Fibroblast of lung (primary cell): ENCODE measurements at places on chromosomes 3 and 15. TPM values are rescaled to one million over a fixed set of nuclear protein-coding genes. Genes with fewer than 3 reads are reported as not detected.
A peak's percentile ranks its signal among the peaks of the same experiment; 100 is the strongest.

Gene CCR5
- total RNA-seq, result under 0.01 TPM in 2 replicates

Gene CMTM7
- 3.3 and 3.5 TPM in 2 replicates for total RNA-seq

Gene WDR93
- total RNA-seq, result under 0.01 and 0.17 TPM in 2 replicates

Gene MAP1A
- total RNA-seq, result 70.4 and 201 TPM in 2 replicates

Gene PLCL2
- 11.0 and 11.9 TPM in 2 replicates for total RNA-seq

Gene FBN1
- 260 and 446 TPM in 2 replicates for total RNA-seq

Gene C3orf85
- total RNA-seq, result not detected in 2 replicates

Gene DUOX1
- not detected in 2 replicates for total RNA-seq

Gene ACP3
- 0.77 and 3.5 TPM in 2 replicates for total RNA-seq

Gene MYL3
- 0.50 and 0.51 TPM in 2 replicates for total RNA-seq

Gene UROC1
- total RNA-seq, result not detected in 2 replicates

Gene OR5H1
- total RNA-seq, result not detected in 2 replicates

Gene RNF168
- total RNA-seq, result 13.7 and 19.3 TPM in 2 replicates

Gene IL12A
- 27.2 and 72.5 TPM in 2 replicates for total RNA-seq

Gene PGBD4
- 2.6 and 3.0 TPM in 2 replicates for total RNA-seq

Gene ABTB1
- 8.2 and 15.5 TPM in 2 replicates for total RNA-seq

Gene MST1R
- total RNA-seq, result 1.5 and 3.0 TPM in 2 replicates

DNA sequence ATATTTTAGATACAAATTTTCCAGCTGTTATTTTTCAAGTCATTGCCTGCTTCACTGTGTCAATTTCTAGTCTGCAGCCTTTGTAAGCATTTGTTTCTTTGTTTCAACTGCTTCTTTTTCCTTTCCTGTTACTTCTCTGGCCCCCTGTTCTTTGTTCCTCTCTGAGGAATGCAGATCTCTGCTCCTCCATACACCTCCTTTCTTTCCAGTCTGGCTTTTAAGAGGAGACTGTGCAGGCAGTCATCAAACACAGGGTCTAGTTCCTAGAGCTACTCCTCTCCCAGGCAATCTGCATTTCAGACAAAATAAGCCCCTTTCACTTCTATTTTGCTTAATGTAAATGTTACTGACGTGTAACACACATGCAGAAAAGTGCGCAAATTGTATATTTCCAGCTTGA, 502.9 kb downstream of the PDCD6IP start:
- no peak for DNase-seq

DNA sequence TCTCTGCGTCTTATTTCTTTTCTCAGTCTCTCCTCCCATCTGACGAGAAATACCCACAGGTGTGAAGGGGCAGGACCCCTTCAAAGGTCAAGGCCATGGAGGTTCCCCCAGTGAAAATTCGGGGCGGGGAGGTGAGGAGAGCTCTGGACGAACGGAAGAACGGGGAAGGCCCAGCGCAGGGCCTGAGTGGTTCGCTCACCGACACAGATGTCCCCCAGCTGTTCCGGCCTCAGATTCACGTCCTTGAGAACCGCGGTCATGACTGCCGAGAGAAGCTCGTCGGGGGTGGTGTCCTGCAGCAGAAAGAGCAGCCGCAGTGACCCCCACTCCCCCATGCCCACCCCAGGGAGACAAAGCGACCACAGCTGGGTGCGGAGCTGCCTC, 542 bp downstream of the ACAA1 start:
- DNase-seq, result peak; percentile 46

GRCh38 chr3:50572158-50572557, 2.8 kb downstream of the HEMK1 start:
- DNase-seq, result peak; percentile 35

DNA sequence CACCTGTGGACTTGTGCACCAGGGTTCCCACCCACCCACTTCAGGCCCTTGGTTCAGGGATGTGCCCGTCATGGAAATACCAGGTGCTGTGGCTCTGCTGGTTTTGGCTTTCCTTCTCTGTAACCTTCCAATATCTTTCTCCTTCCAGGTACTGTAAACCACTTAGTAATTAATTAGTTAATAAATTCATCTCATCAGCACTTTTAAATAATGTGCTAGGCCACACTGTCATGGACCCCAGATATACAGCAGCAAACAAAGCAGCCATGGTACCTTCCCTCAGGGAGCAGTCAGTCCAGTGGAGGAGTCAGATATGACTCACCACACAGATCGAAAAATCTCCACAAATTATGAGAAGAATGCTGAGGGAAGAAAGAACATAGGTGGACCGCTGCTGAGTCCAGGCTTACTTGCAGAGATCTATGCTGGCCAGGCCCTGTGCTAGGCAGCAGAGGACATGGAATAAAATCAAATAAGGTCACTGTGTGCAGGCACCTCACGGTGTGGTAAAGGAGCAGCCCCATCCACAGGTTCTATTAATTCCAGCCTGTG, 6.8 kb upstream of the GATA2 start:
- DNase-seq, result peak; percentile 63

GRCh38 chr15:56831467-56832005, 86.9 kb upstream of the TCF12 start:
- no peak for DNase-seq

DNA sequence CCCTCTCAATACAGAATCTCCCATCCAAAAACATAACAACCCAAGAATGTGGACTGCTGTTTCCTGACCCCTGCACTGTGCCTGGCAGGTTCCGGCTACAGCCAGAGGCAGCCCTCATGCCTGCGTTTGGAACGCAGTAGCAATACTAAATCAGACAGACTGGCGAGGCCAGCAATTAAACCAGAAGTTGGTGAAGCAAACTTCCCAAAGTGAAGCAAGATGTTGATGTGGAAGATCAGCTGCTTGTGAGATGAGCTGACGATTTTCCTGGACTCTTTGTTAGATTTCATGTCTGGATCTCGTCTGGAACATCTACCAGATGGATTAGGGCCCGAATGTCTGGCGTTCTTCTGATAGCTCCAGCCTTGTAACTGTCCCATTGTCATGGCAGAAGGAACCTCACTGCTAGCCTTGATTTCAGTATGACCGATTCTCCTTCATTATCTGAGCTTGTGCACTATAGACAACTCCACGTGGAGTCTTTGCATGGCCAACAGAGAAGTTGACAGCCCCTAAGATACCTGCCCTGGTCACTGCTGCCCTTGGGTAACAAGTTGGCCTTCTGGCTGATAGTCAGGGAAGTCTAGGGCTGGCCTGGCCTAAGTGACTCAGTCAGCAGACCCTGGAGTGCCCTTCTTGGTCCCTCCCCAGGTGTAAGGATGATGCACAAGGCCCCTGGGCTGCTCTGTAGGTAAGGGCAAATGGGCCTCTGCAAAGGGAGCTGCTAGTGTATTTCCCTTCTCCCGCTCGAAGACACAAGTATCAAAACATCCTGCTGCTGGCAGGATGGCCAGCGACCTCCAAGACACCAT, 126.5 kb downstream of the ADAMTS17 start:
- DNase-seq, result no peak

GRCh38 chr3:113275929-113276750, 64.8 kb downstream of the BOC start:
- DNase-seq, result peak; percentile 70

GRCh38 chr15:89143503-89144162, 55.4 kb downstream of the ABHD2 start:
- DNase-seq, result peak; percentile 87

GRCh38 chr3:31421314-31422048, 111.2 kb upstream of the STT3B start:
- peak; percentile 37 for DNase-seq

GRCh38 chr3:69212411-69213160, 90.2 kb upstream of the LMOD3 start:
- DNase-seq, result peak; percentile 87

- peak; percentile 45 for DNase-seq
These were observed 4.5 kb upstream of the KLHL40 start for GRCh38 chr3:42680806-42681205.

DNA sequence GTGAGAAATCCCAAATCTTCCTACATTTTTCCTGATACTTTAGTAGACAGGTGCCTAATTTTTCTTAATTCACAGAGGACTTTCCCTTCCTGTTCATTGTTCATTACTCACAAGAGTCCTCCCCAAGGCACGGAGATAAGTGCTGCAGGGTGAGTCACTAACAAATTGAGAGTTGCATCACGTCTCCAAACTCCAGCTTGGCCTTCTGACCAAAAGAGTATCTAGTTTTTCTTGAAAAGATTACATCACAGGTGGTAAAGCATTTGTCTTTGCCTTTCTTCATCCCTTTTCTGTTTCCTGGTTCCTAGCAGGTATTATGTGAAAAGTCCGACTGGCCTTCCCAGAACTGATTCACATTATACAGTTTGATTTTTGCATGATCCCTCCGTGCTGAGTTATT, 24.9 kb upstream of the RASGRP1 start:
- peak; percentile 82 for DNase-seq

GRCh38 chr15:42150219-42150970, 6.0 kb downstream of the PLA2G4F start:
- no peak for DNase-seq

DNA sequence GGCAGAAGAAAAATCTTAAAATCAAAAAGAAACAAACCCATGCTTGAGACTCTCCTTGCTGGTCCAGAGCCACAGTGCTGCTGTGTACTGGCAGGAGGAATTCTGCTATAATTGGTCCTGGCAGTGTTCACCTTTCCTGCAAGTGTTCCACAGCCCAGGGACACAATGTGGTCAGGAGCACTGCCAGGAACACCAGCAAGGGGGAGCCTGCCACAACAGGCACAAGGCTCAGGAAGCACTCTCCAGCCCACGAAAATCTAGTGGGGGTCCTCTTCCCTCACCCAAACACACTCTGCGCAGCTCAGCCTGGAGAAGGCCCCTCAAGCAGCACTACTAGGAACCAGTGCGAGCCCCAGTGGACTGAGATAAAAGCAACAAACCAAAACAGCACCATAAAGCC, 92.9 kb downstream of the UBE3A start:
- DNase-seq, result peak; percentile 15

DNA sequence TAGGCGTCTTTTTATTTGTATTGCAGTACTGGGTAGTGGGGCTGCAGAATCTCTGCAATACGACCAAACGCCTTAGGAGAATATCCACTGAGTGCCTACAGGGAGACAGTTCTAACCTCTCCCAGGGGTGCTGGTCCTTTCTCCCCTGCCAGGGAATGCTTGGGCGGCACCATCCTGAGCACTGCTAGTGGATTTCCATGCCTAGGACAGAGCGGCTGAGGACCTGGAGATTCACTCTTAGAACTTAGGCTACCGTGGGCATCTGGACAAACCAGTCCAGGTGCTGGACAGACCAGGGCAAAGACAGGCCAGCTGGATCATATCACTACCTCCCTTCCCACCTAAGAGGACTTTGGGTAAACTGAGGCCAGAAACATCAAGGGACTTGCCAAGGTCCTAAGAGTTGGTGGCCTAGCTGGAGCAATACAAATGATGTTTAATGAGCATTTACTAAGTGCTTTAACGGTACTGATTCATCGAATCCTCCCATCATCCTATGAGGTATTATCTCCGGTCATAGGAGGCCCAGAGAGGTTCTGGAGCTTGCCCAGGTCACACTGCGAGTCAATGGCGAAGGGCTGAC, 902 bp downstream of the TMEM44 start:
- no peak for DNase-seq

GRCh38 chr3:136346486-136346885, 96.3 kb downstream of the PCCB start:
- no peak for DNase-seq

DNA sequence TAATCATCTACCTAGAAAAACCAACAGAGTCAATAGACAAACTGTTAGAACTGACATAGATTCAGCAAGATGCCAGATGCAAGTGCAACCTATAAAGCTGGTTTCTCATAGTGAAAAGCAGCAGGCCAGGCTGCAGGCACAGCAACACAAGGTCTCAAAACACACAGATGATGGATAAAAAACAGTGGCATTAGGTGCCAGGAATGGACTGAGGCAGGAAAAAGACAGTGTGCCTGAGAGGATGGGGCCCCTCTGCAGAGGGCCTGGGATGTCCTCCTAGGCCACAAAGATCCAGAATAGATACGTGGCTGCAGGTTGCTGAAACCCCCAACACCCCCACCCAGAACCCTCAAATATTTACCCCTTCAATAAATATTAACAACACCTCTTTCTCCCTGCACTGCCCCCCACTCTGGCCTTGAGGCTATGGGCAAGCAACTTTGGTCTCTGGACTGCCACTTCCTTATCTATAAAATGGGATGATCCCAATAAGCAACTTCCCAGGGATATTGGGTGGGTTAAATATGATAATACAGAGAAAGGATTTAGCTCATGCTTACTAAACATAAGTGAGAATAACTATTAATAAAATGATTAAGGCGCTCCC, 35.2 kb upstream of the FGD5 start:
- no peak for DNase-seq

GRCh38 chr3:13108861-13109260, 35.6 kb upstream of the IQSEC1 start:
- DNase-seq, result no peak

- no peak for DNase-seq
These were observed 40.6 kb downstream of the LEO1 start for GRCh38 chr15:51931016-51931415.

DNA sequence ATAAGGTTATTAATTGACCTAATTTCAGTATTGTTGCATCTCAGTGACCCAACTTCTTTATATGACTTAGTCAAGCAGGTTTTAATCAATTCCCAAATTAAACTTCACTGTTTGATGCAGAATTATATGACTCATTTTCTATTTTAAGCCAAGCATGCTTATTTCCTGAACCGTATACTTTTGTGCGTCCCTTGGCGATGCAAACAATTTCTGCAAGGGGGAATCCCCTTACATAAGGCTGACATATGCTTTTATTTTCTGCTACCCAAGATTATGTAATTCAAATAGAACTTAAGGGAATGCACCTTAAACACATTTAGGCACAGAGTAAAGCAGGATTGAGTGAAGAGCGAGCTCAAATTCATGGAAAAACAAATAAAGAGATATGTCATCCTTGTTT, 303.9 kb downstream of the PDCD6IP start:
- no peak for DNase-seq

DNA sequence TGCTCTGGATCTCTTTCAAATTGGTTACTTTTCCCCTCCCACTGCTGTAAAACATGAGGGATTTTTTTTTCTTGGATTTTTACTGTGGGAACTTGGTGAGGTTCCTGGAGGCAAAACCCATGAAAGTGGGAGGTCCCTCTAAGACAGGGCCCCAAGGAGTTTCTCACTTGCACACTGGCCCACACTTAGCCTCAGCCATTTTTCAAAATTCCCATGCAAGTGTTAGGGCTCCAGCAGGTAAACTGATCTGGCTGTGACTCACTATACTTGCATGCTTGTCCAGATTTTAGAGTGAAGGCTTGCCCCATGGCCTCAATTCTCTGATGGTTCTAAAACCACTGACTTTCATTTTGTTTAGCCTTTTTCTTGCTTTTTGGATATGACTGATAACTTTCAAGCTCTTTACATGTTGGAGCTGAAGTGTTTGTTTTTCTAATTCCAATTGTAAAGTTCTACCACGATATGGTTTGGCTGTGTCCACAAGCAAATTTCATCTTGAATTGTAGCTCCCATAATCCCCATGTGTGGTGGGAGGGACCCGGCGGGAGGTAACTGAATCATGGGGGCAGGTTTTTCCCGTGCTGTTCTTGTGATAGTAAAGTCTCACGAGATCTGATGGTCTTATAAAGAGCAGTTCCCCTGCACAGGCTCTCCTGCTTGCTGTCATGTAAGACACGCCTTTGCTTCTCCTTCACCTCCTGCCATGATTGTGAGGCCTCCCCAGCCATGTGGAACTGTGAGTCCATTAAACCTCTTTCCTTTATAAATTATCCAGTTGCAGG, 37.7 kb downstream of the MCCC1 start:
- peak; percentile 47 for DNase-seq
